ENCODE measurements at places on chromosomes 16 and 17.

- DNase-seq = no peak
Measured at GRCh38 chr17:8951206-8951605, 14.3 kb downstream of the PIK3R5 start.

DNA sequence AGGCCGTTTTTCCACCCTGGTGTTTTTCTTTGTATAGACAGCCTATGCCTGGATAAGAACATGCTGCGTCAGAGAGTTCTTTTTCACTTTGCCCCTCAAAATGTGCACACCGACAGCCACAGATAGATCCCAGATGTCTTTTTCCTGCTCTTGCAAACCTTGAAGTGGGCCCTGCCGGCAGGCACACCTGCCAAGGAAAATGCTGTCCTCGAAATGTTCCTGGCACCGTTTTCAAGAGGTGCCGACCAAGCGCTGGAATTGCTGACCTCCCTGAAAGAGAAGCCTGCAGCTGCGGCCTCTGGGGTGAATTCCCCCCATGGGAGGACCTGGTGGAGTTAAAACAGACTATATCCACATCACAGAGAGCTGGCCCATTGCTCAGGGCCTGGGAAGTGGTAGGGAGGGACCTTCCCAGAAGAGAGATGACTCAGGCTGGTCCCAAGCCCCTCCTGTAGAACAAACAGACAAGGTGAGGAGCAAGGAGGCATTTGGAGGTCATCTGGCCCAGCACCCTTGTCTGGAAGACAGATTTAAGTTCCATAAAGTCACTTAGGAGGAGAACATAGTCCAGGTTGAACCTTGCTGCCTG, 668.1 kb downstream of the MAF start:
- DNase-seq = no peak

GRCh38 chr17:56350592-56350991, 197.3 kb downstream of the ANKFN1 start:
- DNase-seq = peak; percentile 20

GRCh38 chr17:42563143-42563509, 1.2 kb downstream of the COASY start:
- no peak for DNase-seq

DNA sequence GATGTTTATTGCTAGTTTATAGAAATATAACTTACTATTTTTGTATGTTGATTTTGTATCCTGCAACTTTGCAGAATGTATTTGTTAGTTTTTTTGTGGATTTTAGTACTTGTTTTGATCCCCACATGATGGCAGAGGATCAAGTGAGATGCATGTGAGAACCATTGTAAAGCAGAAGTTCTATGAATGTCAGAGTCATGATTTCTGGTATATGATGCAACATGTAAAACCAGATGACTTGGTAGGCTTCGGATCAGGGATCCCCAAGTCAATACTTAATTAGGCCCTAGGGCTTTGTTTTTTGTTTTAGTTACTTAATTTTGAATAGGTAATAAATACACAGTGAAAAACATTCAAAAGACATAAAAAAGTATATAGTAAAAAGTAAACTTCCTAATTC, 45.8 kb downstream of the ESRP2 start:
- peak; percentile 35 for DNase-seq

GRCh38 chr16:15785386-15786059, 71.3 kb downstream of the MYH11 start:
- DNase-seq = no peak

DNA sequence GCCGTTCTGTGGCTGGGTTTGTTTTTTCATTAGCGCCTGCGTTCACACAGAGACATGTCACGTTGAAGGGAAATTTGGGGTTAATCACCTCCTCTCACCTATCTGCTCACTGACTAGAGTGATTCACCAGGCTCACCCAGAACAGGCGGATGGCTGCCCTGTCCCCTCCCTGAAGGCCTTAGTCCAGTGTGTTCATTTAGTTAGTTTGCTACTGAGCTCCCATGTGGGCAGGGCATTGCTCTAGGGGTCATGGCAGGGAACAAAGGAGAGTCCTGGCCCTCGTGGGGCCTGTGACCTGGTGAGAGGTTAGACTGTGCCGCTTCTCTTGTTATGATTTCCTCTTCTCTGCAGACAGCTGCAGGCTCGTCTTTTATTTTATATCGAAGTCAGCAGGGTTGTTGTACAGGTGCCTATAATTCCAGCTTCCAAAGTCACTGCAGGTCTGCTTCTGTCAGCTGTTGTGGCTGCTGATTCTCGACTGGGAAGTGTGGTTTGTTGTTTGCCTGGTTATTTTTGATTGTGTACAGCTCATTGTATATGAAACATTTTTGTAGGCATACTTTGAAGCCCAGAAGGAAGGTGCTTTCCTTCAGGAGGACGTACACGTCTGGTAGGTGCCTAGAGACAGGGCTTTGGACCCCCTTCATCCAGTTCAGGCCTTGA, 73.4 kb upstream of the GSE1 start:
- no peak for DNase-seq

DNA sequence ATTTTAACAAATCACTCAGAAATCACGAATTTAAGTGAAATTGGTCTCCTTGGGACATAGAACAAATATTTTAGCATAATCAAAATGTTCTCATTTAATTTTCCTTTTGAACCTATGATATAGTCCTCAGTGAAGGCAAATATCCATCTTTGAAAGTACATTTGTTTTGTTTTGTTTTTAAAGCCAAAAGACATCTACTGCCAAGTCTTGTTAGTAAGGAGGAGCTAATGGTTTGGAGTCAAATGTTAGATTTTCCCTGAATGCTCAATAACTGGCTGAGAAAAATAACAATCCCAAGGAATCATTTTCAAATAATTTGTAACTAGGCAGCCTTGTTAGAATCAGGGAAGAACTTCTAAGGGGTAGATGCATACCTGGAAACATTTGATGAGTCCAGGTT, 302.9 kb upstream of the MAF start:
- DNase-seq = no peak

- no peak for DNase-seq
Measured at GRCh38 chr17:13688716-13689115, 87.0 kb upstream of the HS3ST3A1 start.

DNA sequence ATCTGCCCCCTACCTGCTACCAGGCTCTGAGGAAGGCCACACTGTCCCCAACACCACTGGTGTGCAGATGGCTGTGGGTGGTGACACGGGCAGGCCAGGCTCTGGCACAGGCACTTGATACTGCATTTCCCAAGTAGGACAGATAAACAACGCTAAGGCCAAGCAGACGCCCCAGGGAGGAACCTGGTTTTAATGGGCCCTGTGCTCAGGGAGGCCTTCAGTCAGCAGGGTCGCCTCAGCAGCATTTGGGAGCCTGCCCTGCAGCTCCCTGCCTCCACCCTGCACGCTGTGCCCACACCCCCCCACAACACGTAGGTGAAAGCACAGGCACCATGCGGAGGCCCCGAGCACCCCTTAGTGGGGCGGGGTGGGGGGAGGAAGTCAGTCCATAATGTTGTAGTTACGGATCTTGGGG, 3.3 kb upstream of the FASN start:
- no peak for DNase-seq

GRCh38 chr16:66228792-66229191, 137.7 kb upstream of the CDH5 start:
- peak; percentile 16 for DNase-seq

DNA sequence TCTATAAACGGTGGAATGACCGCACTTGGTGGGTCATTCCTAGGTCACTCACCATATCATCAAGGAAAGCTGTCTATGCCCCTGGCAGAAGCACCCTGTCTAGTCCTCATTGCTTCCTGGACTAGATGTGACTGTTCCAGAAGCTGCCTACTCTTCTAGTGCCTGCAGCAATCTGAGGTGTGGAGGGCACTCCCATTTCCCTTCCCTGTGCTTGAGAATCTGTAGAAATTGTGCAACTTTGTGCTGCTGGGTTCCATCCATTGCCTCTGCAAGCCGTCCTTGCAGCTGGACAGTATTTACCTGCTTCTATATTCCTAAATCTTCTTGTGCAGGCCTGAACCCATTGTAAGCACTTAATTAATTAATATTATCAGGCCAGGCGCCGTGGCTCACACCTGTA, 52.1 kb downstream of the CACNG3 start:
- no peak for DNase-seq

GRCh38 chr16:29809031-29809747, 2.8 kb upstream of the PRRT2 start:
- DNase-seq = no peak

DNA sequence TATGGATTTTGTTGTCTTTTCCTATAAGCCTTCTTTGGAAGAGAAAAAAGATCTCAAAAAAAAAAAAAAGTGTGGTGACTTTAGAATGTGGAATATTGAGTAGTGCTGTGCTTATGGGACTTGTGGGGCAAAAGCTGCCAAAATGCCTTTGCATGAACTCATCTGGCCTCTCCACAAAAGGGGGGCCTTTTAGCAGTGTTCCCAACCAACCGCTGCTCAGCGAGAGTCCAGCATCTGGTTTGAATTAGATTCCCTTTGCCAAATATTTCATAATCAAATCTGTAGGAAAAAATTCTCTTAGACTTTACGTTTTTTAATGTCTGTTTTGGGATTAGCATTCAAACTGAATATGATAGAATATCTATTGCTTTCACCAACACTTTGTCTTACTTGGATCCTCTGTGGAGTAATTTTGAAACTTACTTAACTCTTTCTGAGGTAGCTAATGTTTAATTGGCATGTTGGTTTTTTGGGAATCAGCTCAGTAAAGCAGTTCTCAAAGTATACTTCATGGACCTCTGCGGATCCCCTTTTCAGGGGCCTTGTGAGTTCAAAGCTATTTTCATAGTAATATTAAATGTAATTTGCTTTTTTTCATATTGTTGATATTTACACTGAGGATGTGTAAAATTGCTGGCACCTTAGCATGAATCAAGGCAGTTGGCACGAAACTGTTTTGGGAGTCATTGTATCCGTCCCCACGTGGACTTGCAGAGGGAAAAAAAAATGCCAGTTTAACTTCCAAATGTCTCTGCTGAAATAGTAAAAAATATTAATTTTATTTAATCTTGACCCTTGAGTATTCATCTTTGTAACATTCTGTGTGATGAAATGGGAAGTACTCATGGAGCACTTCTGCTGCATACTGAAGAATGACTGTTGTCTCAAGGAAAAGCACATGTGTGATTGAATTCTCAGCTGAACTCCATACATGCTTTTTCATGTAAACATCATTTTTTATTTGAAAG, 34.7 kb upstream of the VPS4A start:
- DNase-seq = no peak

DNA sequence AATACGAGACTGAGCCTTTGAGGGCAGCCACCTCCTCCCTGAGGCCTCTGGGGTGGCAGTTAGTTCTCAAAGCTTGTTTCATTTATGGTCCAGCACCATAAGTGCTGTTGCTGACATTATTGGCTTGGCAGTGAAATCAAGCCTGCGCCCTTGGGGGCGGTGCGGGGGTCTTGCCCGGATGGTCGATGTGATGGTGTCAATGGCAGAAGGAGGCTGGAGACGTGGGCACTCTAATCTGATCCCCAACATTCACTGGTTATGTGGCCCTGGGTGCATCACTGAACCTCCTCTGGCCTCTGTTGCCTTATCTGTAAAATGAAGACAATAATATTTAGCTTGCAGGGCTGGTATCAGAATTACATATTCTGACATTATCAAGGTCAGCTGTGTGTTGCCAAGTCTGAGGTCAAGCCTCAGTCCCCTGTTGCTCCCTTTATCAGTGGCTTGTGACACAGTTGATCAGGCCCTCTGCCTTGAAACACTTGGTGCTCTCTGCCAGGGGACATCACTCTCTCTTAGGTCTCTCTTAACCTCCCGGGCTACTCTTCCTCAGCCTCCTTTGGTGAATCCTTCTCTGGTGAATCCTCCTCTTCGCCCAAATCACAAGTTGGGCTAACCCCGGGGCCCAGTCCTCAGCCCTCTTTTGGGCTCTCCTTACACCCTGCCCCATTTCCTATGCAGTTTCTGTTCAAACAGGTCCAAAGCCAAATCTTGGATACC, 11.8 kb upstream of the TMEM220 start:
- DNase-seq = no peak

Data from SK-MEL-5 (cell line).